ENCODE measurements at places on chromosomes 6 and 20.

- DNase-seq: no peak
Measured at GRCh38 chr6:84809455-84809854, 45.1 kb upstream of the TBX18 start.

GRCh38 chr6:35972471-35973367 is 51.7 kb downstream of the SLC26A8 start:
- DNase-seq: peak; percentile 44

- DNase-seq: no peak
Measured at GRCh38 chr6:130600880-130601341, 226.3 kb upstream of the SMLR1 start.

GRCh38 chr20:7714549-7714948 is 225.7 kb downstream of the HAO1 start:
- no peak for DNase-seq

- DNase-seq: no peak
Measured at GRCh38 chr6:161462148-161462547, 188.3 kb upstream of the AGPAT4 start.

GRCh38 chr6:13001927-13002326 is 285.4 kb downstream of the PHACTR1 start:
- no peak for DNase-seq

DNA sequence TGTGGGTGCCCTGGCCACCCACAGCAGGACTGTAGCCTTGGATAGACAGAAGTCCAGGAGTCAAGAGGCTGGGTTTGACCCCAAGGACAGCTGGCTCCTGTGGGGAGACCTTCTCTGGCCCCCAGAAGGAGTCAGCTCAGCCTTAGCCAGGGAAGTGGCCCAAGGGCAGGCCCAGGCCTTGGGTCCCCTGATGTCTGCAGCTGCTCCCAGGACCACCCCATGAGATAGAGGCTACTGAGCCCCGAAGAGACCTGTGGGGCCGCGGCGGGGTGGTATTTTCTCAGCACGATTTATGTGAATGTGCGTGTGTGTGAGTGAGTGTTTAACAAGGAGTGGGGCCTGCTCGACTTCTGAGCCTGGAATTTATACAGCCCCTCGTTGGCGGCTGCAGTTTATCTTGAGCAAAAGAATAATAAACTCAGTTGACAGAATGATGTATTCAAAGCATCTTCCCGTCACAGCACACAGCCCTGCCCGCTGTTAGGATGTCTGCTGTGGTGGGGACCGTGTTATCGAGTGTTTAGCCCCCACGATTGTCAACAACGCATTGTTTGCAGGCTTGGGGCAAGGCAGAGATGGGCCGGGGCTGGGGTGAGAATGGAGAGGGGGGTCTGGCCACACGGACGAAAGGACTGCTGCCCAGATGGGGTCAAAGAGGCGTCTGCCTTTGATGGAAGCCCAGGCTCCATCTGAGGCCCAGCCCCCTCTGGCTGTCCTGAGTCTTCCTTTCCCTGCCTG is 163.3 kb downstream of the VEGFA start:
- DNase-seq: no peak

DNA sequence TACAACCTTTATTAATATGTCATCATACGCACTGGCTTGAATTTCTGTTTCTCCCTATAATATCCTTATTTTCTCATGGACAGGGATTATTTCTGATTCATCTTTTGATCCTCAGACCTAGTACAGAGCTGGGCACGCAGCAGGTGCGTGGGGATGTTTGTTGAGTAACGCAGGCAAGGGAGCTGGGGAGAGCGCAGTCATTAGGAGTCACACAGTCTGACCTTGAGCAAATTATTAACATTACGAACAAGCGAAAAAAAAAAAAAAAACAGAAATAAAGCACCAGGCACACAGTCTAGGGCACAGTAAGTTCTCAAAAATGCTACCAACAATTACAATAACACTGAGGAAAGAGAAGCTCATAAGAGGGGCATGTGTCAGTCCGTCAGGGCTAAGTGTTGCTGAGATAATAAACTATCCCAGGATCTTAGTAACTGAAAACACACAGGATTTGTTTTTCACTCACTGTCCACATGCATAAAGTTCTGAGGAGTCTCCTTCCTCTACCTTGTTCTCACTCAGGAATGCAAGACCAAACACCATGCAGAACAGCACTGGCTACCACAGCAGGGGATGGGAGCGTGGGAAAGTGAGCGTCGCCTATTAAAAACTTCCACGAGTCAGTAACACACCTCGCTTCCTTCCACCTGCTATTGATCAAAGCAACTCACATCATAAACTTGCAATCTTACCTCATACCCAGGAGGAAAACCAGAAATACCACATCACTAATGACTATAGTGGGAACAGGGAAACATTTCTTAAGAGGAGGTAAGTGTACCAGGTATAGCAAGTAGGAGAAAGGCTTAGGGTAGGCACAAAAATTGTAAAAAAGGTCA is 56.9 kb downstream of the PDE10A start:
- no peak for DNase-seq

DNA sequence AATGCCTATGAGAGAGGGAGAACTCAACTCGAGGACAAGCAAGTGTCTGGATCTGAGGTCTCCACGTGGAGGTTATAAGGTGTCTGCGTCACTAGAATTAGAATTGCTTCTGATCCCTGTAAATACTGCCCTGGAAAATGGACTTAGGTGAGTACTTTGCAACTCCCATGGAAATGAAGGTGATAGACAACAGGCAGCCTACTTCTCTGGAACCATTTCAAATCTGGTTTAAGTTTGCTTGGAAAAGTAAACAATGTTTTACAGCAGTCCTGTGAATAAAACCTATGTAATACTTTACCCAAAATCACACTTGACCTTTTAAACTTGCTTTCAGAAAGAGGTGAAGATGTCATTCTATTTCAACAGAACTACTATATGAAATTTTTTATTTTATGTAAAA is 70.1 kb upstream of the TENT5A start:
- DNase-seq: no peak

DNA sequence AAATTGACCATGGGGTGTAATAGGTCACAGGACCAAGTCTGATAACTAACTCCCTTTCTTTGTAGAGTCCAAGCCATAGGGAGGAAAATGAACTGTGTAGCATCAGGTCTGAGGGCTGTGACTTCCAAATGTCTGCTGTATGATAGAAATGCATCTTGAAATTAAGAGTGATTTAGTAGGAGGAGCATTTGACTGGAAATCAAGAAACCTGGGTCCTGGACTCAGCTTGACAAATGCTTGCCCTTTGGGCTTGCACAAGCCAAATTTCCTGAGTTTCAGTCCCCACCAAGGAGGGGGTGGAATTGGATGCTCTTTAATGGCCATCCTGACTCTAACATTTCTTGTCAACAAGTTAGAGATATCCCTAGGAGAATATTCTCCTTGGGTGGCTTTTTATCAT is 187.0 kb downstream of the PDE7B start:
- no peak for DNase-seq

DNA sequence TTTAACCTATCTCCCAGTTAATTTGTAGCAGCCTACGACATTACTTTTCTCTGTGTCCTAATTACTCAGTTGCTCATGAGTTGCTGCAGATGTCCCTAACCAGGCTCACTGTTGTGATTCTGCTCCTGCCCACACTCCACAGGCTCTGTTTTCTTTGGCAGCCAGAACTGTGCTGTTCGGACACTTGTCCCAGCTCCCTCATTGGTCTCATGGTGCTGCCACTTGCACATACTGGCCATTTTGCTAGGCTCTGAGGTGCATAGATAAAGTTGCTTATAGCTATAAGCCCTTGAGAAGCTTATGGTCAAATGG is 55.0 kb downstream of the NOX3 start:
- DNase-seq: no peak

DNA sequence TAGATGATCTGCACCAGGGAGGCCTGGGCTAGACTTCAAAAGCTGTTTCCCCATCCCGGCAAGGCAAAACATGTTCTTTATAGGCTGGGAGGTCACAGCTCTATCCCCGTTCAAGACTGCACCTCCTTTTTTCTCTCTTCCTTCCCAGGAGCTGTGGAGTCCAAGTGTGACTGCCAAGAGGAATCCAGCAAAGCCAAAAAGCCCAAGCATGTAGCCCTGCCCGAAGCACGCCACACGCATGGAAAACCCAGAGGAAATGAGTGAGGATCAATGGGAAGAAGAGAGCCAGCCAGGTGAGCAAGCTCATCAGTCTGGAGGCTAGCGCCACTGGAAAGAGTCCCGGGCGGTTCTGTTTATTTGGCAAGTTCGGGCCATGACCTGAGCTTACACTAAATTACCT is 240.4 kb downstream of the PRL start:
- DNase-seq: no peak

- DNase-seq: no peak
Measured at GRCh38 chr20:24469116-24469893, at the start of gene SYNDIG1. Gene SYNDIG1, plus strand, starts transcription at chr20:24469629. Its CDS starts 73,469 bp downstream, at chr20:24543098.
